Foreskin melanocyte (primary cell): ENCODE measurements at places on chromosomes 7 and 10.

DNA sequence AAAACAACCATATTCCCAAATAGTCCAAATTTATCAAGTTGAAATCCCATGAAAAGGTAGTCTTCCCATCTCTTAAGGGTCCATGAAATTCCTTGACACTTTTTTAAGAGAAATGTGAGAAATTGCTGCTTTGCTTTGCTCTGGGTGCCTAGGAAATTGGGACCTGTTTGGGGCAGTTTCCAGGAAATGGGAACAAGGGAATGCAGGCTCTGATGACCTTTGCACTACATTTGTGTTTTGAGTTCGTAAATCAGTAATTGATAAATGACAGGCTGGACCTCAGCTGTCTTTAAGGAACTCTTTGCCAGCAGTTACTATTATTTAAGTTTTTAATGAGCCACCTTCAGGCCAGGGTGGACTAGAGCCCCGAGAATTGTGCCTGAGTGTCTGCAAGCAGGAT is 203.5 kb downstream of the LRMDA start:
- no peak for DNase-seq

GRCh38 chr7:84666651-84667050 is 472.1 kb upstream of the SEMA3A start:
- DNase-seq, result peak; percentile 92

- no peak for DNase-seq
These were observed 589.5 kb downstream of the ARL4A start for GRCh38 chr7:13276977-13277376.

GRCh38 chr7:104135760-104136558 is 71.9 kb downstream of the ORC5 start:
- DNase-seq, result no peak

- no peak for DNase-seq
These were observed 122.9 kb downstream of the GRID1 start for GRCh38 chr10:86243651-86244155.

DNA sequence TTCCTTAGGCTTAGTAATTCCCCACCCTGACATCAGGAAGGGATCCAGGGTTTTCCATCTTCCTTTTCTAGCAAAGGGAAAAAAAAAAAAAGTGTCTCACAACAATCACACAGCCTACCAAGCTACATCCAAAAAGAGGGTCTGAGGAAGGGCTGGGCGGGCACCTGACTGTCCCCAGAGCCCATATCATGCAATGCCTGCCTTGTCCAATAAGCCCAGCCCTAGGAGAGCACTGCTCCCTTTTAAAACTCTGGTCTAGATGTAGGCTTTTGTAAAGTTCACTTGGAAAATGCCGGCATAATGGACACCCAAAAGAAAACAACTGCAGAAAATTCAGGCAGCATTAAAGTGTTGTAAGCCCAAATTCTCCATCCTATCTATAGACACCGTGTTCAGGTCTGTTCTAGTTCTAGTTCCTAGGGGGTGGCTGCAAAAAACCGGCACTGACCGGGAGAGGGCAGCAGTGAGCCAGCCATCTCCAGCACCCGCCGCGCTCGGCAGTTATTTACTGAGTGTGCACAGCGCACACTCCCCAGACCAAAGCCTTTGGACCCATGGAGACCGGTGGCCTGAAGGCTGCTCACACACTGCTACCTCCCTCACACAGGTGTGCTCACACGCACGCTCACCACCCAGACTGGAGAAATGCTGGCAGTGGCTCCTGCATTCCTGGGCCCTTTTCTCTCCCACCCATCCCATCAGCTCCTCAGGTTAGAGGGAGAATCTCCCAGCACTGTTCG is 48.7 kb downstream of the PODXL start:
- DNase-seq, result peak; percentile 47

GRCh38 chr7:55094092-55094690 is 75.4 kb downstream of the EGFR start:
- no peak for DNase-seq

GRCh38 chr10:100579261-100580090 is 43.7 kb downstream of the HIF1AN start:
- peak; percentile 62 for DNase-seq

- DNase-seq, result no peak
These were observed 119.0 kb upstream of the SORCS3 start for GRCh38 chr10:104521901-104522694.

DNA sequence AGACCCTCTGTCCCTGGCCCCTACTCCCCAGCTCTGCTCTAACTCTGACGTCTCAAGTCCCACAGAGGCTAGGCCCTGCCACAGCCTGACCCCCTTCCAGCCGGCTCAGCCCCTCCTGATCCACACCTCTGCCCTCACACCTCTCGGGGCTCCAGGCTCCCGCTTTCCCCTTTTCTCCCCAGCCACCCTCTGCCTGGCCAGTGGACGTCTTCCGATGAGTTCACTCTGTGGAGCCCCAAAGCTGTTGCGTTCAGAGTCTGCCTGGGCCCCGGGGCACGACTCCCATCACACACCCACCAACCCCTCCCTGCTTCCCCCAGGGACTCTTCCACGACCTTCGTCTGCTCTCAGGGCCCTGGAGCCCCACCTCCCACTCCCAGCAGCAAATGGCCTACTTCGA is 18.4 kb upstream of the TBRG4 start:
- DNase-seq, result no peak

DNA sequence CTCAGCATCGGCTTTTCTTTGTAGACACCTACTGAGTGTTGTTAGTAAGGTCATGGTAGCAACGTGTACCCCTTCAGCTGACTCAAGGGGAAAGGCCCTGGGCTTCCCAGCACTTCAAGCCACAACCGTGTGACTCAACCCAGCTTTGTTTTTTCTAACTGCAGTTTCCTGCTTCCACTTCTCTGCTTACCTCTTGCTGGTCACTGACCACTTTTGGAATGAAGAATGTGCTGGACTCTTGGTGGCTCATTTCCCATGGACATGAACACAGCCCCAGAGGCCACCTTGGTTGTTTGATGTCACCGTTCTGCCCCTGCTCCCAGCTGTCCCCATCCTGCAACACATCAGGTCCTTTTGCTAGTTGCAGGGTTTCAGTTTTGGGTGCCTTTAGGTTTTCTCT is 69.5 kb upstream of the ZNF438 start:
- DNase-seq, result no peak

DNA sequence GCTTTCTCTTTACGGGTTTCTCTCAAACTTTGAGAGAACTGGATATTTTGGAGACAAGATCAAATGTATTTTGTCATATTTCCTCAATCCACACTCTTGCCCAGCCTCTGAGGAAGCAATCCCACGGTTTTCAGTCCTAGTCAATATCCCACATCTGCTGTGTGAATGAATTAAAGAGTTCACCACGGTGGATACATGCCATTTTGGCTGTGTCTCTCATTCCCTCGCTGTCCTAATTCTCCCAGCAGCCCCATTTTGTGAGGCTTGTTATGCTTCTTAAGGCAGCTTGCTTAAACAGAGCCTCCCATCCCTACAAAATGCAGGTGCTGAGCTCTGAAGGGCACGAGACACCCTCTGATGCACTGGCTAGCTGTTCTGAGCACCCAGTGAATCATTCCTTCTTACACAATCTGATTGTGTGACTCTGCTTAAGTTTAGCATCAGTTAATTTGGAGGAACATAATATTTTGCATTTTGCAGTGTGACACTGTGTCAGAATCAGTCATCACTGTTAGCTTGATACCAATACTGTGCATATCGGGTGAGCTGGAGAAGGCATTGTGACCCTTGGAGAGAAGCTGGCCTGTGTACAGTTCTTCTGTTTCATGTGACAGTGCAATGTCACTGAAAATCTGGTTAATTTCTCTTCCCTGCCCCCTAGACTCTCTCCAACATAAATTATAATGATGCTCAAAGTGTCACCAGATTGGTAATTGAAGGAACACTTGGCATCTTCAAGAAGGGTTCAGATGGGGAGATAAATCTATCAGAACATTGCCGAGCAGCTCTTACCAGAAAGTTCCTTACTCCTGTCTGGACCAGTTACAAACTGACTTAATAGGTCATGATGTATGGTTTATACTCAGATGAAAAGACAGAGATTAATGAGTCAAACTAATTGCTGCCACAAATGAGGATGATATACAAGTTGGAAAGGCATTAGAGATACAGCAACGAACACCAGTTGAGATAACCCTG is 103.7 kb upstream of the AOAH start:
- DNase-seq, result no peak
